ENCODE measurements at places on chromosomes 12 and 14. TPM values are rescaled to one million over a fixed set of nuclear protein-coding genes. Genes with fewer than 3 reads are reported as not detected.

HOXC13 gene
- not detected for total RNA-seq

MYBPC1 gene
- total RNA-seq, result 2,862 TPM

IPO4 gene
- 30.8 TPM for total RNA-seq

LRFN5 gene
- 8.8 TPM for total RNA-seq

SAMD4A gene
- 95.8 TPM for total RNA-seq

FOXM1 gene
- 6.8 TPM for total RNA-seq

All from tongue (tissue), 3 donors.